ENCODE measurements at places on chromosomes 11 and 22.

GRCh38 chr11:34655335-34656008 lies 34.6 kb downstream of the EHF start:
- no peak for DNase-seq

DNA sequence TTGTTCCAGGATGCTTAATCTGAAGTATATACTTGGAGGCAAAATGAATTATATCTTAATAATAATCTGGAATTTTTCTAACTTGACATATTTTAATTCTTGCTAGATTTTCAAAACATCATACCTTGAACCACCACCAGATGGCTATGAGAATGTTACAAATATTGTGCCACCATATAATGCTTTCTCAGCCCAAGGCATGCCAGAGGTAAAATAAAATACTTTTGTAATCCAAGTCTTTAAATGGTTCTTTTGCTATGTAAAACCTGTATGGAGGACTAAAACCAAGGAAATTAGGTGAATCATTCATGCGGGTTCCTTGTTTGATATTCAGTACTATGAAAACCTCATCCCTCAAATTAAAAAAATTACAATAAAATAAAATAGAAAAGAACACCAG lies 14.4 kb downstream of the NAALAD2 start:
- DNase-seq, result no peak

DNA sequence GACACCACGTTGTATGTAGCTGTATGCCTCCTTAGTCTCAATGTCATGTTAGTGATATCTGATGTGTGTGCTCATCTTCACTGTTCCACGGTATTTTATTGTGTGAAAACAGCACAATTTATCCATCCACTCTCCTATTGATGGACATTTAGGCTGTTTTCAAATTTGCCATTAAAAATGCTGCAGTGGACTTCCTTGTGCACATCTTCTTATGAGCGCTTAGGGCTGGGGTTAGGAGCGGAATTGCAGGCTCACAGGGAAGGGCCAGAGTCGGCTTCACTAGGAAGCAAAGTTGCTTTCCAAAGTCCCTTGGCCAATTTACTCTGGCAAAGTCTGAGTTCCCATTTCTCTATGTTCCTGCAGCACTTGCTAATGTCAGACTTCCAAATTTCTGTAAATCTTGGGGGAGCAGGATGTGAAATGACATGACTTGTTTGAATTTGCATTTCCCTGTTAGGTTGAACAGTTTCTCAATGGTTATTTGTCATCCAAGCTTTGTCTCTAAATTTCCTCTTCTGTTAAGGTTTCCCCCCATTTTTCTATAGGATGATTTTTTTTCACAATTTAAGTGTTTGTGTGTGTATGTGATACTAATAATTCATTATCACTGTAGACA lies 75.4 kb downstream of the MYEOV start:
- DNase-seq, result no peak

DNA sequence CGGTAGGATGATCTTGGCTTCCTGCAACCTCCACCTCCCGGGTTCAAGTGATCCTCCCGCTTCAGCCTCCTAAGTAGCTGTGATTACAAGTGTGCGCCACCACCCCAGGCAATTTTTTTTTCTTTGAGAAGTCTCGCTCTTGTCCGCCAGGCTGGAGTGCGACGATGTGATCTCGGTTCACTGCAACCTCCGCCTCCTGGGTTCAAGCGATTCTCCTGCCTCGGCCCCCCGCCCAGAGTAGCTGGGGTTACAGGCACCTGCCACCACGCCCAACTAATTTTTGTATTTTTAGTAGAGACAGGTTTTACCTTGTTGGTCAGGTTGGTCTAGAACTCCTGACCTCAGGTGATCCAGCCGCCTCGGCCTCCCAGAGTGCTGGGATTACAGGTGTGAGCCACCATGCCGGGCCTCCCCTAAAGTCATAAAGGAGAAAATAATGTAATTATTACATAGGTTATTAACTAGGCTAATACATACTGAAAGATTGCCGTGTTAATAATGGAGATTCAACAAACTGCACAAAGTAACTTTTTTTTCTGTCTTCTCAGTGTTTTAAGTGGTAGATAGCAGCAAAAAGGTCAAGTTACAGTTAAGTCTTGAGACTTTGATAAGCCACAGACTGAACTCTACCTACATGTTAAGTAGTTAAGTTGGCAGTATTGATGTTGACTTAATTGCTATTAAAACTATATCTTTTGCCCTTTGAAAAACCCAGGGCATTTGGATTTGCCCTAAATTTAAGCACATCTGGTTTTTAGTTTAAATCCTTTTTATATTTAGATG lies 3.9 kb downstream of the CAPRIN1 start:
- DNase-seq, result no peak

GRCh38 chr11:93659196-93659595 lies 2.3 kb upstream of the CEP295 start:
- no peak for DNase-seq

DNA sequence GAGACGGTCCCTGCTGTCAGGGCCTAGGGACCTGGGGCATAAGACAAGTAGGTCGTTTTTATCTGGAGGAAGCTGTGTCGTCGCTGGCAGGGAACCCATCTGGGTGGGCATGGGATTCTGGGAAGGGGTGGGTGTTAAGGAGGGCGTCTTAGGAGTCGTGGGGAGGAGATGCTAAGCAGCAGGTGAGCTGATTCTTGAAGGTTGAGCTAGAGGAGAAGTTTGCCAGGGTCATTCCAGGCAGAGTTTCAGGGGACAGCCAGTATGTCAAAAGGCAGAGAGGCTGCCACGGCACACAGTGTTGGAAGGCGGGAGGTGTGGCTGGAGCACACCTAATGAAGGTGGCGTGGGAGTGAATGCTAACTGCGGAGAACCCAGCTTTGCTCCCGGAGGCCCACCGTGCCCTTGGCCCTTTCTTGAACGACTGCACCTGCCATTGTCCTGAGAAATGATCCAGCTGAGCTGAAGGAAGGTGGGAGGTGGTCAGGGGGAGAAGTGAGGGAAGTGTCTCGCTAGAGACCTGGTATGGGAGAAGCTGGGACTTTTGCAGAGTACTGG lies 1.3 kb downstream of the FAM118A start:
- DNase-seq, result no peak

DNA sequence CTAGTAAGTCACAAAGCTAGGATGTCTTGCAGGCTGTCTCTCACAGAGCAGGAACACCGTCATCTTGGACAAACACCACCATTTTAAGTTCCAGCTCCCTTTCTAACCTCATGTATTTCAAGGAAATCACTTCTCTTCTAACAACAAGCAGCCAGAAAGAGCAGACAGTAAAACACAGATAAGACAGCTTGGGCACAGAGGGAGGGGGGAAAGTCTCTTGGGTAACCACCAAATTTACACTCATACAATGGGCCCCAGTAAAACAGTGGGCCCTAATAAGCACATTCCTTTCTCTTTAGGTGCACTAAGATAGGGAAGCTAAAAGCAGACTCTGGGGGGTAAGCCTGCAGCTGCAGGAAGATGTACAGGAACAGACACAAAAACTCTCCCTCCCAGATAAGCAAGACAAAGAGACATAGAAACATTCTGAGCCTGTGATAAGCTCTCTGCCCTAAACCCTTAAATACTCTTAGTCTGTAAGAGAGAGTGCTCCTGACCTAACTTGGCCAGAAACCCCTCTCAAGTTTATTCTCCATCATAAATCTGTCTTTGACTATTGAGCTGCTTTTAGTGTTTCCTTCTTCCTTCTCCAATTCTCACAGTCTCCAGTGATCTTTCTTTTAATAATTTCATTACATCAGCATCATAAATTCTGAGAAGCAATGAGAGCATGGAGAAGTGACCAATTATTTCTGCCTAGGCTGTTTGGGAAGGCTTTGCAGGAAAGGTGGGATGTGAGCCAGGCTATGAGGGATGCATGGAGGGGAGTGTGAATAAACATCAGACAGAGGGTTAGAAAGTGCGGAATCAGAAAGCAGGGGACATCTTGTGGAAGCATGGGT lies 7.4 kb downstream of the OR10D3 start:
- DNase-seq, result no peak

DNA sequence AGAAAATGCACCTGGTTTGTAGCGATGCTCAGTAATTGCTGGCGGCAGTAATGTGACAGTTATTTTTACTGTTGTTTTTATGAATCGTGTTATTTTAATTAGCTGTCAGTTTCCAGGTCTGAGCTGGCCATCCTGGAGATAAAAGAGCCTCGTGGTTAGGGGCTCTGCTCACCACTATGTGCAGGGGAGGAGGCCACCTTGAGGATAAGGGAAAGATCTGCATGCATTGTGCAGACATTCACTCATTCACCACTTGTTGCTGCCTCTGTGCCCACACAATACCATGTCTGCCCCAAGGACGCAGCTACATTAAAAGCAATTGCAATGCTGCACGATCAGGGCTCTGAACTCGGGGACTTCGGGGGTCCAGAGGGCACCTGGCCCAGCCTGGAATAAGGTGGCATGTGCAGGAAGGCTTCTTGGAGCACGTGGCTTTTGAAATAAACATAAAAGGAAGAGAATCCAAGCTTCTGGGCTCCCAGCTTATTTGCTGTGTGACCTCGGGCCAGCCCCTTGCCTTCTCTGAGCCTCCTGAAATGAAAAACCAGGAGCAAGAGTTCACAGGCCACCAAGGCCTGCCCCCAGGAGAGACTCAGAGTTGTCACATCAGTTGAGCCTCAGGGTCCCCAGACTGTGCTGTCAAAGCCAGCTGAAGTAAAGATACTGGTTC lies 44.7 kb upstream of the SHISAL1 start:
- no peak for DNase-seq

DNA sequence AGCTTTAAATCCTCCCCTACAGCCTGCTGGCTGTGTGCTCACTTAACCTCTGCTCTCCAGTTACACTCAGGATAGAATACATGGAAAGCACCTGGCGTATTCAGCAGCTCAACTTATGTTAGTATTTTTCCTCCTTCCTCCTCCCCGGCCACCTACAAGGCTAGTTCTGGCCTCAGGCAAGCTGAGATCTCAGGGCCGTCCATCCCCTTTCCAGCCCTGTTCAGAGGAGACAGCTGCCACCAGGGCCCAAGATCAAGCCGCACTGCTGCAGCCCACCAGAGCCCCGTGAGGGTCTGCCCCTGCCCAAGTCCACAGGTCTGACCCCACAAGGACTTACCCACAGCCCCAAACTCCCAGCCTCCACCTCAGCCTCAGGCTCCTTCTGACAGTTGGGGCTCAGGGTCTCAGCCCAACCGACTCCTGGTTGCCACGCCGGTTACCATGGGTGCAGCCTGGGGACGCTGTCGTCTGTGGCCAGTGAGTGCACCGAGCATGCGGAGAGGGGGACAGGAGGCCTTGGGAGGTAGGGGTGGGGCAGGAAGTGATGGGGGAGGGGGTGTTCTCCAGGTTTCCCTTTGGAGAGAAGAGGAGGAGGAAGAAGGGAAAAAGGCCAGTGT lies at the start of gene C11orf16:
C11orf16 (minus strand) TSS at position 384 of the 617 bp plus-strand sequence. CDS start 639 bp downstream, outside the sequence.
- no peak for DNase-seq

- peak; percentile 22 for DNase-seq
These were observed 1.2 kb downstream of the KMT2A start for GRCh38 chr11:118437208-118438125.

DNA sequence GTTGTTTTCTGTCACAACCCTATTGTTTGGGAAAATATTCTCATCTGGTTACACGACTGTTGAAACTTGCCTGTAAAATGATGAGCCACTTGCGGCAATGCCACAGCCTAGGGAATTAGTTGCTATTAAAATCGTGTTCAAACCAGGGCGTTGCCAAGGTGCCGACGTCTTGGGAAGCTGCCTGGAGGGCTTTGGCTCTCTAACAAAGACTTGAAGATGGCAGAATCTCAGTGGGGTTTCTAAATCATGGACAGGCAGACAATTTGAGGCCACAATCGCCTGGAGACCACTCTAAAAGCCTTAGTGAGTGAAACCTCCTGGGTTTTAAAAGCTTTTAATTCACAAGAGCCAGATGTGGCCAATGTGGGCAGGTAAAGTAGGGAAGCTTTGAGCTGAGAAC lies 117.2 kb upstream of the BMAL1 start:
- DNase-seq, result no peak

DNA sequence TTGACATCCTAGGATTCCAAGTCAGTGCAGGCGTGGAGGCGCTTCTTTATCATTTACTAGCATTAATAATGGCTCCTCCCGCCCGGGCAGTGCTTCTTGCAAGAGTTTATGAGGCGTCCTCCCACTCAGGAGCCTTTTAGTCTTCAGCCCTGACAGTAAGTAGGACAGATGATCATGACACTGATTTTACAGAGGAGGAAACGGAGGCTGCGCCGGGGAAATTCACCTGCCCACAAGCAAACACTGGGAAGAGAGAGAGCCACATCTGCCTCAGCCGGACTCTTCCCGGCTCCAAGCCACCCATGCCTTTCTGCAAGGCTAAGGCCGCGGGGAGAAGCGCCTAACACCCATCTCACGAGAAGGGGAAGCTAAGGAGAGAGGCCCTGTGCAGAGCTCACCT lies 35.9 kb downstream of the KIAA0930 start:
- DNase-seq, result no peak

DNA sequence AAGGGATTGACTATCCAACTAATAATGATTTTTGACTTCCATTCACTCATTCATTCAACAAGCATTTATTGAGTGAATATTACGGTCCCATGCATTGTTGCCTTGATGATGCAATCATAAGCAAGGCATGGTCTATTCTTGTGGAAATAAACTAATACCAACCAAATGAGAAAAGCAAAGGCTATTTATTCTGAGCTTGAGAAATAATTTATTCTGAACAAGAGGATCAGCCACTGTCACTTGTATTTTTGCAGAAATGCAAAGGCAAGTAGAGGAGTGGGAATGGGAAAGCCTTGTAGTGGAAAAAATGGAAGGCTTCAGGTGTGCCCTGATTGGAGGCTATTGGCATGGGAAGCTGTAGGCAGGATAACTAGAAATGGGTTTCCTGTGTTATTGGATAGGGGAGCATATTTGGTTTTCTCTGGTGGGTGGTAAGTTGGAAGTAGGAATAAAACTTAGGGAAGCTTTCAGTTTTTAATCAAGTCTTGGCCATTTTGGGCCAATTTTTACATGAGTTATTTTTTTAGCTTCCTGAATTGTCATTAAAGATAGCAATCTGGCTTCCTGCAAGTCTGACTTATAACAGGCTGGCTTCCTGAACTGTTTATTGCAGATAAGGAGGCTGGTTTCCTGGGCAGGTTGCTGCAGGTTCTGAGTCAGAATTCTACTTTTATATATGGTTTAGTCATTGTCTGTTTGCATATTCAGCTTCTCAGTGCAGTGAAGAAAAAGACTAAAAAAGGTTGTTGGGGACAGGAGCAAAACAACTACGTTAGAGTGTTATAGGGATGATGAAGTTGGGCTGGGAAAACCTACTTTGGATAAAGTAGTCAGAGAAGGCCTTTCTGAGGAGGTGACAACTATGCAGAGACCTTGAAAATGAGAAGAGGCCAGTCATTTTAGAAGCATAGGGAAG lies 106.7 kb downstream of the APIP start:
- DNase-seq, result no peak

GRCh38 chr11:66835768-66836405 lies 7.4 kb upstream of the RCE1 start:
- DNase-seq, result no peak

DNA sequence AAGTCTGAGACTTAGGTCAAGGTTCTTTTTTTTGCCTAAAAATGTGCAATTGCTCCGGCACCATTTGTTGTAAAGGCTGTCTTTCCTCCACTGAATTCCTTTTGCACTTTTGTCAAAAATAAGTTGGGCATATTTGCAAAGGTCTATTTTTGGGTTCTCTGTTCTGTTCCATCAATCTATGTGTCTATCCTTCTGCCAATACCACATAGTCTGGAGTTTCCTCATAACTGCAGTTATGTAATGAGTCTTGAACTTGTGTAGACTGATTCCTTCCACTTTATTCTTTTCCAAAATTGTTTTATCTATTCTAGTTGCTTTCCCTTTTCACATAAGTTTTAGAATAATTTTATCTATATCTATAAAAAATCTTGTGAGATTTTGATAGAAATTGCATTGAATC lies 6.7 kb downstream of the KCNJ5 start:
- no peak for DNase-seq

Data from activated T-helper 1 cell treated with Interleukin-2 at 50 U/mL for 16 hours (primary cell).